Vagina (tissue), 2 donors: ENCODE measurements at places on chromosomes 6 and 20. TPM values are rescaled to one million over a fixed set of nuclear protein-coding genes. Genes with fewer than 3 reads are reported as not detected.

The MICAL1 gene
- total RNA-seq: 54.0 TPM

GRCh38 chr20:51454250-51454865 lies 88.2 kb downstream of the NFATC2 start:
- DNase-seq: no peak

The MPIG6B gene
- not detected for total RNA-seq

GRCh38 chr20:53972179-53972578 lies 98.2 kb downstream of the BCAS1 start:
- DNase-seq: no peak

The PGC gene
- 3.4 TPM for total RNA-seq

The LY86 gene
- total RNA-seq: 4.9 TPM

The PDE7B gene
- 6.9 TPM for total RNA-seq

GRCh38 chr6:158002951-158003853 lies 21.5 kb downstream of the SYNJ2 start:
- DNase-seq: no peak

- no peak for DNase-seq
These were observed 610.5 kb downstream of the HTR1B start for GRCh38 chr6:76852776-76853175.

DNA sequence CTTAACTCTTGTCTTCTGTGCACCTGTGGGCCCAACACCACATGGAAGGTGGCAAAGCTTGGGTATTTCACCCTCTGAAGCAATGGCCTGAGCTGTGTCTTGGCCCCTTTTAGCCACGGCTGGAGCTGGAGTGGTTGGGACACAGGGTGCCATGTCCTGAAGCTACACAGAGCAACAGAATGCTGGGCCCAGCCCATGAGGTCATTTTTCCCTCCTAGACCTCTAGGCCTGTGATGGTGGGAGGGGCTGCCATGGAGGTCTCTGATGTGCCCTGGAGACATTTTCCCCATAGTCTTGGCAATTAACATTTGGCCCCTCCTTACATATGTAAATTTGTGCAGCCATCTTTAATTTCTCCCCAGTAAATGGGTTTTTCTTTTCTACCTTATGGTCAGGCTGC lies 620.8 kb downstream of the RFPL4B start:
- no peak for DNase-seq

DNA sequence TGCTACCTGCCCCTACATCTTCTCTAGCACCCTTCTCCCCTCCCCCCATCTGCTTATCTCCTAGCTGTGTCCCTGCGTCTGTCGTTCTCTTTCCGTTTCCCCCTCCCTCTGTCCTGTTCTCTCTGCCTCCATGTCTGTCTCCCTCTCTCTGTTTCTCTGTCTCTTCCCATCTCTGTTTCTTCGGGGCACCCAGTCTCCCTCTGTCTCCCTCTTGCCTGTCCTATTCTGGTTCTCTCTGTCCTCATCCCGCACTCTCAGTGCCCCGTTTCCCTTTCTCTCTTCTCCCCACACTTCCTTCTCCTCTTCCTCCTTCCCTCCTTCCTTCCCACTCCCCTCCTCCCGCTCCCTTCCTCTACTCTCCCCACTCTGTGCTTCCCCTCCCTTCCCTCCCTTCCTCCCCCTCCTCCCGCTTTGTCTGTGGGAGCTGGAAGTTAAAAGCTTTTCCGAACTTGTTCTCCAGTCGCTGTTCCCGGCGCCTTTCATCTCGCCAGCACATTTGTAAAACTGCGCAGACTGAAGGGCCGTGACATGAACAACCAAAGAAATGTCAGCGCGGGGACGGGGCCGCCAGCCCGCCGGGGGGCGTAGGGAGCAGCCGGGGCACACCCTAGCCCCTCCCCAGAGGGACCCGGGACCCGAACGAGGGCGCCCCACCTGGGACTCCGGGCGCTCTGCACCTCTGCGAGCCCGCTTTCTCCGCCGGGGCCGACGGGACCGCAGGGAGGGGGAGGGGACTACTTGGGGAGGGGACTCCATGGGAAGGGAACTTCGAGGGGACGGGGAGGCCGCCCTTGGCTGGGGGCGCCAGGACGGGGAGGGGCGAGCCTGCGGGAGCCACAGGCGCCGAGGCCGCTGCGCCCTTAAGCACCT lies 4.0 kb upstream of the CDH22 start:
- no peak for DNase-seq

DNA sequence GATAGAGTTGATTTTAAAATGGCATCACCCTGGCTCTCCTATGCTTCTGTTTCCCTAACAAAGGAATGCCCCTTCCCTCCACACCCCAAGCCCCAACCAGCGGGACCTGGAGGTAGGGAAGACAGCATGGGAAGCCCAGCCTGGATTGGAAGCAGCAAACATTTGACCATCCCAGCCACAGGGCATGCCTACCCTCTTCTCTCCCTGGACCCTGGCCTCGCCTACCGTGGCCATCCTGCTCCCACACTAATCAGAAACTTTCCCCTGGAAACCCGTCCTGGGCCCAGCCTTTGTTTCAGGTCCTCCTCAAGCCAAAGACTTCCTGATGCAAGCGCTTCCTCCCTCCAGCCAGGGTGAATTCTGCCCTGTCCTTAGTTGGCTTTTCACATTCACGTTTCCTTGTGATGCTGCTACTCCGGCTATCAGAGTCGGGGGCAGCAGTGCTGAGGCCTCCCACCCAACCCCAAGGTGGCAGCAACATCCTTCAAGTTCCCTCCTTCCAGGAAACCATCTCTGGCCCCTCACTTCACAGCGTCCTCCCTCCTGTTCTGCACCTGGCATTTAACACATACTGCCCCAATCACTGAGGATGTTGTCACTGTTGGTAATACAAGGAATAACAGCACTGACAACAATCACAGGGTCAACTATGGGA lies 18.2 kb upstream of the ANGPT4 start:
- DNase-seq: no peak

DNA sequence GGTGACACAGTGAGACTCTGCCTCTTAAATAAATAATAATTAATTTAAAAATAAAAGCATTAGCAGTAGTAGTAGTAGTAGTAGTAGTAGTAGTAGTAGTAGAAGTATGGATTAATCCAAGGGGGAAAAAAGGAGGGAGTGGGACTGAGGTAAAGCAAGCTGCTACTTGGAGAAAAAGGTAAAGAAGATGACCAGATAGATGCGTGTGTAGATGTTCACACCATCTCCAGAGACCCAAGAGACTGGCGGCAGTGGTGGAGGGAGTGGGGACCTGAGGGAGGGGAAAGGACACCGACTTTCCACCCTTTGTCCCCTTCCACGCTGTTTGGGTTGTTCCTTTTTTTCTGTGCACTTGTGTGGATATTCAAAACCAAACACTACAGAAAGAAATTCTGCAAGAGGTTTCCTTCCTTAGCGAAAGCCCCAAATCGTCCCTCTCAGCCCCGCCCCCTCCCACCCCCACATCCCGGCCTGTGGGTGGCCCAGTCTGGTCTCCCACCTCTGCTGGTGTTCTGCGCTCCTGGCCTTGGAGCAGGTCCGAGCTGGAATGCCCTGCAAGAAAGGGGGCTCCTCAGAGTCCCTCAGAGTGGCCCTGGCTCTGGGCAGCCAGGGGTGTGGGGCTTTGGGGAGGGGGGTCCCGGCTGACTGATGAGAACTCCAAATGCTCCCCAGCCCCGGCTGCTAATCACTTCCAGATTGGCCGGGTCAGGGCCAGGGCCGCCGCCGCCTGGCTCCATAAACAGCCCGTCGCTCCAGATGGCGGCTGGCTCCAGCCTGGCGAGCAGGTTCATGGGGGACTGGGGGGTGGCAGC lies 60.2 kb downstream of the UBE2V1 start:
- no peak for DNase-seq

GRCh38 chr6:107539409-107539808 lies 49.5 kb downstream of the SOBP start:
- no peak for DNase-seq

DNA sequence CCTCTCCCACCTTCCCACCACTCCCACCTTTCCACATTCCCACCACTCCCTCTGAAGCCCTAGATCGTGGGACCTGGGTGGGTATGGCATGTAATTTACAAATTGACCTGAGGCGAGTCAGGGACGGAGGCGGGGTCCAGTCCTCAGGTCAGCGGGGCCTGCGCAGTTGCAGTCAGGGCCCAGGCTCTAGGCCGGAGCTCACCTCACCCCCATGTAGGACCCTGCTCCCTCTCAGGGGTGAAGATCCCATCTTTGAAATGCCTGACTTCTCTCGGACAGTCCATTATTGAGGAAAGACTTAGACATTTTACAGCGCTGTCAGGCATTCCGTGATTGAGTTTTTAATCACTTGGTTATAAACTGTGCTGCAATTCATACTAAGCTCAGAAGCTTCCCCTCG lies 10.5 kb downstream of the THBS2 start:
- DNase-seq: no peak

The BPIFA1 gene
- not detected for total RNA-seq
